ENCODE measurements at places on chromosomes 1 and 21. TPM values are rescaled to one million over a fixed set of nuclear protein-coding genes. Genes with fewer than 3 reads are reported as not detected.

TAS1R1 gene
- not detected for total RNA-seq

ETV3L gene
- total RNA-seq = not detected

DNA sequence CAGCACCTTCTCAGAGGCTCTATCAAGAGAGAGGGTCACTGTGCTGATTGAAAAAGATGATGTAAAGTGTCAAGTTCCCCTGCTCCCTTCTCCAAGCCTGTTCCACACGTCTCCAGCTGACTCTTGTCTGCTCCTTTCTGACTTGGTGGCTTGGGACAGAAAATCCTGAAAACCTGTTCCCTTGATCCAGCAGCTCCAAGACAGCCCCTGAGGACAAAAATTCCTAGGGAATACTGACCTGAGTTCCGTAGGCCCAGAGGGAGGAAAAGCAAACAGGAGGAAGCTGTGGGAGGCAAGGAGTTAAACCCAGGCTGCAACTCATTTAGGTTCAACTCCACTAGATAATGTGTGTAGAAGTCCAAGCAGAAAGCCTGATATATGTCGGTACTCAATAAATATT is 42.1 kb upstream of the ATP2B4 start:
- DNase-seq = no peak

- DNase-seq = no peak
Observed at GRCh38 chr1:77888781-77889642, 588 bp downstream of the NEXN start.

VAMP3 gene
- 79.3 TPM for total RNA-seq

All from HCT116 (cell line).